ENCODE measurements at places on chromosomes 3 and 15.
A peak's percentile ranks its signal among the peaks of the same experiment; 100 is the strongest.

DNA sequence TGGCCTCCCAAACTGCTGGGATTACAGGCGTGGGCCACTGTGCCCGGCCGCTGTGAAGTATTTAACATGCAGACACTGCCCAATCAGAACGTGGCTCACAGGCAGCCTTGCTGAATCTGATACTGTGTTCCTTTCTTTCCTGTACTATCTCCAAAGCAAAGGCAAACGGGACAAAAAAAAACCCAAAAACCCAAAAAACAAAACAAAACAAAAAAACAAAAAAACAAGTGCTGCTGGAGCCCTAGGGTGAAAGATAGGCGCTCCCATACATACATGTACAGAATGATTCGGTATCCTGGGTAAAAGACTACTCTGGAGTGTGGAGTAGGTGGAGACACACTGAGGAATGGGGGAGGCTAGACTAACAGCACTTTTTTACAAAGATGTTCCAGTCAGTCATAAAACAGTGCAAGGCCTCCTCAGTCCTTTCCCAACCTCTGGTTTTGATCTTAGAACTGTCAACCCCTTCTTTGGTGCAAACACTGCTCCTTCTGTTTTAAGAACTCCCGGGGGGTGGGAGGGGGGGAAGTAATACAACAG lies 7.7 kb upstream of the MAP1A start:
- peaks cover 13% of the 10 kb centered on the region for H3K36me3 ChIP-seq
- peaks cover 55% of the 10 kb centered on the region for H3K4me1 ChIP-seq
- peak overlapping the region; percentile 92 for H3K27ac ChIP-seq
- no peaks in the 10 kb centered on the region for H3K27me3 ChIP-seq

GRCh38 chr3:165195640-165196576 lies at the start of gene SLITRK3:
Gene SLITRK3, minus strand, starts transcription at chr3:165196384. Its CDS starts 5,554 bp downstream, at chr3:165190830.
- no peaks in the 10 kb centered on the region for H3K36me3 ChIP-seq
- no peak within 1 kb of the TSS for H3K27ac ChIP-seq
- H3K27me3 ChIP-seq: peaks cover 47% of the 10 kb centered on the region
- DNase-seq: no peak
- H3K4me3 ChIP-seq: no peak within 1 kb of the TSS
- H3K4me1 ChIP-seq: peaks cover 2% of the 10 kb centered on the region

DNA sequence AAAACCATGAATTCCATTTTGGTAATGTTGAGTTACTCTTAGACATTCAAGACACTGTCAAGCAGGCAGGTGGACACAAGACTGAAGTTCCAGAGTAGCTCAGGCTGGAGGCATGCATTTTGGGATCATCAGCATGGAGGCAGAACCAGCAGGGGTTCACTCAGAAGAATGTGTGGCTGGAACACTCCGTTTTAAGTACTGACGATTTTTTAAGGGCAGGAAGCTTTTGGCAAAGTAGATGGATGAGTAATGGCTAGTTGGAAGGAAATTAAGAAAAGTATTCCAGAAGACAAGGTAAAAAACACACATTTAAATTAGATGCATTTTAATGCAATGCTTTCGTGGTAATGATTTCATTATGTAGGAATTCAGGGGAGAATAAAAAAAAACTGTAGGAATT lies 420.4 kb downstream of the ROBO2 start:
- H3K4me1 ChIP-seq: no peaks in the 10 kb centered on the region
- no peak overlapping the region for H3K4me3 ChIP-seq
- H3K36me3 ChIP-seq: no peaks in the 10 kb centered on the region
- no peak overlapping the region for H3K27ac ChIP-seq
- no peak for DNase-seq
- H3K27me3 ChIP-seq: no peaks in the 10 kb centered on the region

DNA sequence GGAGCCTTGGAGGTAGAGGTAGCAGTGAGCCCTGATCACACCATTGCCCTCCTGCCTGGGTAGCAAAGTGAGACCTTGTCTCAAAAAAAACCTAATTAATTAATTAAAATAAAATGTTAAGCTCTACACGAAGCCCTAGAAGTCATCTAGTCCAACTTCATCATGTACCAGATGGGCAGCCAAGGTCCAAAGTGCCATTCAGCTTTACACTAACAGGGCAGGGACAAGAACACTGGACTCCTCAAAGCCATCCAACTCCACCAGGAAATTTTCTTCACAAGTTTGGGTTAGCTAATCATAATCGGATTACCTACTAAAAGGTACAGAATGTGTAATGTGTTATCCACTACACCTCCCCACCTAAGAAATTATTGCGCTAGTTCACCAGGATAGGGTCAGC lies 48.8 kb downstream of the WWTR1 start:
- no peak overlapping the region for H3K4me3 ChIP-seq
- H3K36me3 ChIP-seq: no peaks in the 10 kb centered on the region
- H3K27ac ChIP-seq: no peak overlapping the region
- peaks cover 9% of the 10 kb centered on the region for H3K27me3 ChIP-seq

DNA sequence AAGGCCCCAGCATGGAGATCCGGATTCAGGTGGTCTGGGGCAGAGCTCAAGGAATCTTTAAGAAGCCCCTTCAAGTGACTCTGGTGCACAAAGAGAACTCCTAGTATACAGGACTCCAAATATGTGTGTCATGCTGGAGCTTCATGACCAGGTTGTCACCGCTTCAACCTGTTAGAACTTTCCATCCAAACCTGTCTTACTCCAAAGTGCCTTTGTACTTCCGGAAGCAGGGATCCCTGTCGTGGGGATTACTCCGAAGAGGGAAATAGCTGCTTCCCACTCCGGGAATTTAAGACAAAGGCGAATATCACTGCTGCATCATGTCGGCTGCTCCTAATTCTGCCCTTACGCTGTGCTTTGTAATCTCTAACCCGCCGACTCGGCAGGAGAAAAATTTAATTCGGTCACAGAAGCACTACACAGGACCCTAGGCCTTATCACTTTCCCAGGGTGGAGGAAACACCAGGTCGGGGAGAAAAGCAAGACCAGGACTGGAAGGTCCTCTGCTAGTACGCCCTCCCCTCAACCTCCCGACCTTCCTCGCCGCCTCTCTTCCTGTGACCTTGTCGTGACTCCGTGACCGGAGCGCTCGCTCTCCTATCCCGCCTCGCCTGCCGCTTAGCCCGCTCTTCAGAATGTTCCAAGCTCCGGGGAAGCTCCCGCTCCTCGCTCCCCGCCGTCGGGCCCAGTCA lies 730 bp downstream of the HIGD1A start:
- H3K27me3 ChIP-seq: peaks cover 14% of the 10 kb centered on the region
- H3K4me3 ChIP-seq: peak overlapping the region; percentile 98
- DNase-seq: peak; percentile 44
- peaks cover 23% of the 10 kb centered on the region for H3K36me3 ChIP-seq

- peaks cover 10% of the 10 kb centered on the region for H3K27me3 ChIP-seq
- no peak overlapping the region for H3K27ac ChIP-seq
- no peaks in the 10 kb centered on the region for H3K4me1 ChIP-seq
- DNase-seq: no peak
- H3K36me3 ChIP-seq: no peaks in the 10 kb centered on the region
Observed at GRCh38 chr3:127114337-127115070, 78.4 kb upstream of the PRR23E start.

DNA sequence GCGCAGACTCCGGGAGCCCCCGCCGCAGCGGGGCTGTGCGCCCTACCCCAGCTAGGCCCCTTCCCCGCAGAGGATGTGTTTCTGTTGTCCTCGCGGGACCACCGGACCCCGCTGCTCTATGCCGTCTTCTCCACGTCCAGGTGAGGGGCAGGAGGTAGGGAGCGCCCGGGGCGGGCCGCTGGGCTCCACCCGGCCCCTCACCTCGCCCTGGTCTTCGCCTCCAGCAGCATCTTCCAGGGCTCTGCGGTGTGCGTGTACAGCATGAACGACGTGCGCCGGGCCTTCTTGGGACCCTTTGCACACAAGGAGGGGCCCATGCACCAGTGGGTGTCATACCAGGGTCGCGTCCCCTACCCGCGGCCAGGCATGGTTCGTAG lies 4.7 kb downstream of the SEMA3B start:
- peaks cover 33% of the 10 kb centered on the region for H3K4me1 ChIP-seq
- DNase-seq: no peak
- no peaks in the 10 kb centered on the region for H3K36me3 ChIP-seq
- H3K27ac ChIP-seq: no peak overlapping the region
- H3K4me3 ChIP-seq: no peak overlapping the region

- no peak overlapping the region for H3K27ac ChIP-seq
- no peak overlapping the region for H3K4me3 ChIP-seq
- no peak for DNase-seq
- H3K4me1 ChIP-seq: no peaks in the 10 kb centered on the region
Observed at GRCh38 chr3:128274837-128275236, 121.6 kb downstream of the EEFSEC start.

GRCh38 chr3:56467108-56467507 lies 1.2 kb downstream of the ERC2 start:
- H3K4me3 ChIP-seq: peak overlapping the region; percentile 38
- peaks cover 3% of the 10 kb centered on the region for H3K36me3 ChIP-seq
- peaks cover 56% of the 10 kb centered on the region for H3K27me3 ChIP-seq
- H3K27ac ChIP-seq: no peak overlapping the region

DNA sequence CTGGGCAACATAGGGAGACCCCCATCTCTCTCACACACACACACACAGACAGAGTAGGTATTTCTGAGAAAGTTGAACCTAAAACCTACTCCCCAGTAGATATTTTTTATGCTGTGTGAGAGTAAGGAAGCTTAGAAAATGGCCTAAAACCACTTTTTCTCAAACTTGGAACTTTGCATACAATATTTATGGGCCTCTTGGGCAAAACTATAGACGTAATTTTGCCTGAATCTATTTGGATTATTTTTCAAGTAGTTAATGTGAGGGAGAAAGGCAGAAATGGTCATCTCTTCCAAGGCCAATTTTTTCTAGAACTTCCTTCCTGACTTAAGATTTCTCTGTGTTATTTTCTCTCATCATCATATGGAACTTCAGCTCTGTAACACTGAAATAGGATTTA lies 81.7 kb downstream of the ZNF609 start:
- H3K27me3 ChIP-seq: no peaks in the 10 kb centered on the region
- H3K4me3 ChIP-seq: no peak overlapping the region
- no peak for DNase-seq
- peaks cover 1% of the 10 kb centered on the region for H3K4me1 ChIP-seq
- no peak overlapping the region for H3K27ac ChIP-seq
- peaks cover 2% of the 10 kb centered on the region for H3K36me3 ChIP-seq

GRCh38 chr3:34351882-34352777 lies 553.7 kb downstream of the PDCD6IP start:
- no peak for DNase-seq
- no peak overlapping the region for H3K27ac ChIP-seq
- no peaks in the 10 kb centered on the region for H3K36me3 ChIP-seq
- no peaks in the 10 kb centered on the region for H3K4me1 ChIP-seq

DNA sequence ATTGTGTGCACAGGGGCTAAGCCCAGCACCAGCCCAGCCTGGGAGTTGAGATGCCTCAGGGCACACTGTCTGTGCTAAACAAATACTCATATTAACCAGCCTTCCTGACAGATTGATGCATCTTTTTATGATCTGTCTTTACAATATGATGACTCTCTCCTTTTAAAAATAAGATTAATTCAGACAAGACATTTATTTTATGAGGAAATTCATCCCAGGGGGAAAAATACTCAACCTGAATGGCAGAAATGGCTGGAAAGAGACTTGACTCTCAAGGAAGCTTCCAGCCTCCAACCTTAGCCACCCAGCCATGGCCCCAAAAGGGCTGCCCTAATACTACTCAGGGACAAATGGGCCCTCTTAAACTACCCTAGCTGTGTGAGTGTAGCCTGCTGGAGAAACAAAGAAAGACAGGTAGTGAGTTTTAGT lies 46.9 kb downstream of the NOX5 start:
- peaks cover 24% of the 10 kb centered on the region for H3K4me1 ChIP-seq
- DNase-seq: no peak
- H3K27ac ChIP-seq: no peak overlapping the region
- no peak overlapping the region for H3K4me3 ChIP-seq

- H3K36me3 ChIP-seq: no peaks in the 10 kb centered on the region
- no peak for DNase-seq
- H3K27me3 ChIP-seq: no peaks in the 10 kb centered on the region
- H3K4me1 ChIP-seq: no peaks in the 10 kb centered on the region
- no peak overlapping the region for H3K4me3 ChIP-seq
Observed at GRCh38 chr3:65535260-65535659, 503.5 kb downstream of the MAGI1 start.

DNA sequence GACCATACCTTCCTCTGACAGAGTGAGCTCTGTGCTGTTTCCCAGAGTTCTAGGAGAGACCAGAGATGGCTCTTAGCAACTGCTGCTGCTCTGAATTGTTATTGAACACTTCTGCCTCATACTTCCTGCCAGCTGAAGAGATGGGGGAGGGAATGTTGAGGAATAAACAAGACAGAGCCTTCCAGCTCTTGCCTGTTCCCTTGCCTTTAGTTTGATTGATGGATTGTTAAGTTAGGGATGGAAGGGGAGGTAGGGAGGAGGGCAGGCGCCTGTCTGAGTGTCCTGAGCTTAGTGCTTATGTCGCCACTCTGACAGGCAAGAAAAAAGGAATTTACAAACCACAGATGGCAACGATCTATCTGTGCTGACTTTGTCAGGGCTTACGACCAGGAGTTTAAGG lies 42.8 kb downstream of the ZNF609 start:
- peaks cover 49% of the 10 kb centered on the region for H3K36me3 ChIP-seq
- H3K4me3 ChIP-seq: peak overlapping the region; percentile 25
- peaks cover 52% of the 10 kb centered on the region for H3K4me1 ChIP-seq
- no peaks in the 10 kb centered on the region for H3K27me3 ChIP-seq
- no peak for DNase-seq
- H3K27ac ChIP-seq: peak overlapping the region; percentile 38

DNA sequence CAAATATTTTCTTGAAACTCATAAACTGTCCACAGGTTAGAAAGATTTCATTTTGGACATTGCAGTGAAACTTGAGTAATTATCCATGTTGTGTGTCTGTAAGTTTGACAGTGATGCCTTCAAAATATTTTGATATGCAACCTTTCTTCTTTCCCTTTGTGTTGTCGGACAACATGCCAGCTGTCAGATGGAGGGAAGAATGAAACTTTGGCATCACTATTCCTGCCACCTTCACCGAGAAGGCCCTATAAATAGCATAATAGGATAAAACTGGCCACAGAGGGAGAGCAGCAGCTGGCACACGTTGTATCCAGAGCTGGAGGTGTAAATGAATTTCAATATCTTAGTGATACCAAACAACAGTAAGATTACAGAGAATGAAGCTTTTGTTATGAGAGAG lies 436.7 kb upstream of the CFAP20DC start:
- no peak overlapping the region for H3K27ac ChIP-seq
- H3K4me1 ChIP-seq: peaks cover 1% of the 10 kb centered on the region
- H3K27me3 ChIP-seq: no peaks in the 10 kb centered on the region
- H3K4me3 ChIP-seq: no peak overlapping the region

DNA sequence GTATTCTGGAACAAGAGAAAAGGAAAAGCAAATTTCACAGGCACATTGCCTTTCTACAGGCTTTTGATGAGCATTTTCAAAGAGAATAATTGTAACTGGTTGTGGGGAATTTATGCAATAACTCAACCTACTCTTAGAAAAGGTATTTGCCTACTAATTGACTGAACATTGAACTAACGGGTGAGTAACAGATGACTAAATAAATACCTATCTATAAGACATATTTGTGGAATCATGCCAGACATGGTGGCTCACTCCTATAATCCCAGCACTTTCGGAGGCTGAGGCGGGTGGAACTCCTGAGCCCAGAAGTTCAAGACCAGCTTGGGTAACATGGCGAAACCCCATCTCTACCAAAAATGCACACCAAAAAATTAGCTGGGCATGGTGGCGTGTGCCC lies 367.7 kb downstream of the CGGBP1 start:
- H3K27ac ChIP-seq: no peak overlapping the region
- H3K4me3 ChIP-seq: no peak overlapping the region
- H3K4me1 ChIP-seq: no peaks in the 10 kb centered on the region
- no peaks in the 10 kb centered on the region for H3K27me3 ChIP-seq
- no peak for DNase-seq
- H3K36me3 ChIP-seq: no peaks in the 10 kb centered on the region

GRCh38 chr15:97903971-97904572 lies 56.4 kb upstream of the ARRDC4 start:
- no peak for DNase-seq
- H3K36me3 ChIP-seq: no peaks in the 10 kb centered on the region
- H3K4me3 ChIP-seq: no peak overlapping the region
